ENCODE measurements at places on chromosomes 5 and 9. TPM values are rescaled to one million over a fixed set of nuclear protein-coding genes. Genes with fewer than 3 reads are reported as not detected.

The FOXD4L6 gene
- total RNA-seq, result not detected

The PLEKHG4B gene
- total RNA-seq, result 4.7 TPM

The PCDHA7 gene
- 8.1 TPM for total RNA-seq

The F12 gene
- total RNA-seq, result 2.7 TPM

The CMYA5 gene
- total RNA-seq, result 0.74 TPM

The TSLP gene
- total RNA-seq, result under 0.01 TPM

The FYB1 gene
- 1.5 TPM for total RNA-seq

The FBN2 gene
- 8.1 TPM for total RNA-seq

The EMB gene
- total RNA-seq, result 4.7 TPM

The AK8 gene
- 0.49 TPM for total RNA-seq

The ZNF483 gene
- 28.8 TPM for total RNA-seq

The GCNT4 gene
- total RNA-seq, result 0.74 TPM

The SLC46A2 gene
- not detected for total RNA-seq

The GTF2H2C gene
- total RNA-seq, result 42.8 TPM

The OMD gene
- total RNA-seq, result 3.7 TPM

The PCDHGA8 gene
- total RNA-seq, result 5.4 TPM

The EXOSC3 gene
- 57.5 TPM for total RNA-seq

The SEC61B gene
- 23.1 TPM for total RNA-seq

The PRDM12 gene
- not detected for total RNA-seq

The IFNA10 gene
- total RNA-seq, result not detected

The ADCY2 gene
- 30.2 TPM for total RNA-seq

The SPATA31D4 gene
- total RNA-seq, result not detected

The ANKRD18A gene
- total RNA-seq, result 1.2 TPM

The KCNV2 gene
- total RNA-seq, result not detected

The ADAMTS6 gene
- 8.6 TPM for total RNA-seq

The CTSV gene
- total RNA-seq, result 0.74 TPM

The NMUR2 gene
- total RNA-seq, result not detected

Data from temporal lobe (tissue), 4 donors.